HFFc6 (cell line): ENCODE measurements at places on chromosomes 6 and 20.

- no peak for DNase-seq
- H3K27me3 ChIP-seq = no peaks in the 10 kb centered on the region; the same call in 1 of the 2 replicates
- no peaks in the 10 kb centered on the region for H3K36me3 ChIP-seq
- peak overlapping the region; percentile 42; the same call in 1 of the 2 replicates for H3K4me3 ChIP-seq
- H3K27ac ChIP-seq = peak overlapping the region; percentile 57
These were observed 269.6 kb downstream of the KHDC1L start for GRCh38 chr6:72955666-72956065.

DNA sequence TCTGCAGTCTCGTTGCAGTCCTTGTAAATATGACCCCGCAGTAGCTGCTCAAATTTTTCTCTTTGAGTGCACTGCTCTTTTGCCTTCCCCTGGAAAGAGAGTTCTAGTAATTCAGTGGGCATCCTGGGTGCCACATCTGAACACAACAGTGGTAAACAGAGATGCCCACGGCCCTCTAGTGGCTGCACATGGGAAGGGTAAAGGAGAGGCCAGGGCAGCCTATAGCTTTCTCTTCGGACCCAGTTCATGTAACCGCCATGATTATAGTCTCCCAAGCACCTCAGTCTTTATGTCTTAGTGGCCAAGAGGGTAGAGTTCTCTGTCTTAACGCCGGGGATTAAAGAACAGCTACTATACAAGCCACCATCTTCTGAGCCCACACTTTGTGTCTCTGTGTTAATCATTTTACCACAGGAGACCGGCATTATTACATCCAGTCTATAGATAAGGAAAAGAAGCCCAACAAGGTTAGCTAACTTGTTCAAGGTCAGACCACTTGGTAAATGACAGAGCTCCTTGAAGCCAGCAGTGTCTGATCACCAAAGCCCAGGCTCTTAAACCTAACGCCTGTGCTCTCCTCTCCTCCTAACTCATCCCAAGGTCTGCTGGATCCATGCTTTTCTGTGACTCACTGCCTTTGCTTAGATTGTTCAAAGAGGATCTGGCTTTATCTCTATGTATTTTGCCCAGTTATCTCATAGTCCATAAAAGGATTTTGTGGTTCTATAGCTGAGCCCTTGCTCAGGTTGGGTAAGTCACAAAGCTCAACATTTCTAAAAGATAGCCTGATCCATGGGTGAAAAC is 81.8 kb downstream of the ISM1 start:
- no peaks in the 10 kb centered on the region for H3K36me3 ChIP-seq
- peak; percentile 3 for DNase-seq
- H3K4me3 ChIP-seq = no peak overlapping the region
- no peaks in the 10 kb centered on the region; the same call in 1 of the 2 replicates for H3K27me3 ChIP-seq

- no peak for DNase-seq
- no peaks in the 10 kb centered on the region for H3K36me3 ChIP-seq
- H3K27me3 ChIP-seq = peaks cover 17% of the 10 kb centered on the region; the same call in 1 of the 2 replicates
- H3K4me3 ChIP-seq = no peak overlapping the region
- no peak overlapping the region for H3K27ac ChIP-seq
- no peaks in the 10 kb centered on the region for H3K4me1 ChIP-seq
These were observed 44.6 kb upstream of the SLC23A2 start for GRCh38 chr20:5045906-5046305.

GRCh38 chr20:40134176-40134575 is 554.9 kb downstream of the MAFB start:
- H3K36me3 ChIP-seq = no peaks in the 10 kb centered on the region
- no peaks in the 10 kb centered on the region for H3K4me1 ChIP-seq
- no peaks in the 10 kb centered on the region for H3K27me3 ChIP-seq
